ENCODE measurements at places on chromosomes 2 and 18.

- no peak for DNase-seq
Observed at GRCh38 chr2:236847023-236847422, 238.7 kb upstream of the COPS8 start.

DNA sequence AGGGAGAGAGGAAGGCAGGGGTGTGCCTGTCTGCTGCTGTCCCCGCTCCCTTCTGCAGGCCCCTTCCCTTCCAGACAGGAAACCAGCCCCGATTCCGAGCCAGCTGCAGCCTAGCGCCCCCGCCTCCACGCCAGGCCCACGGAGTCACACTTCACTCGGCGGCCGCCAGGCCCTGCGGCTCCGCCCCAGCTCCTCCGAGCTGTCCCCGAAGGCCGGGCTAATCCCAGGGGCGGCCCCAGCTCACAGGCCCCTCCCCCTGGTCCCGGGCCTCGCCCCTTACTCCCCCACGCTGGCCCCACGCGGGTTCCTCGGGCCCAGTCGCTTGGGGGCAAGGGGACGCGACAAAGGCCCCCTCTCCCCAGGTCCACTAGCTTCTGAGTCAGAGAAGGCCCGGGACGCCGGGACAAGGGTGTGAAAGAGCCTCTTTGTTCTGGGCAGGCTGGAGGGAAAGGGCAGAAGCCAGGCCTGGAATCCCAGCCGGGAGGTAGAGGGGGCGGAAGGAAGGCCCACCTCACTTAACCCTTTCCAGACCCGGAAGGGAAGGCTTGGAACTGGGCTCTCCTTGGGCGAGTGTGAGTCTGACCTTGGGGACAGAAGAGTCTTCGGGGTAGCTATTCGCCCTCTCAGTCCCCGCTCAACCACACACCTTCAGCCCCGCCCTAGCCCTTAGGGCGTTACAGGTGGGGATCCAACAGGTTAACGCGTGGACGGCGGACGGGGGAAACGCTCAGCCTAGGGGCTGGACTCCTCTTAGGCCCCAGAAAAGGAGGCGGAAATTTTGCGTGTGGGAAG lies 1.2 kb downstream of the RTKN start:
- no peak for DNase-seq

GRCh38 chr18:9091066-9091476 lies 11.4 kb upstream of the NDUFV2 start:
- DNase-seq: no peak

GRCh38 chr18:33839452-33840211 lies 261.6 kb downstream of the ASXL3 start:
- no peak for DNase-seq

Measured in NCI-H2107 (cell line).